ENCODE measurements at places on chromosomes 3 and 15.

DNA sequence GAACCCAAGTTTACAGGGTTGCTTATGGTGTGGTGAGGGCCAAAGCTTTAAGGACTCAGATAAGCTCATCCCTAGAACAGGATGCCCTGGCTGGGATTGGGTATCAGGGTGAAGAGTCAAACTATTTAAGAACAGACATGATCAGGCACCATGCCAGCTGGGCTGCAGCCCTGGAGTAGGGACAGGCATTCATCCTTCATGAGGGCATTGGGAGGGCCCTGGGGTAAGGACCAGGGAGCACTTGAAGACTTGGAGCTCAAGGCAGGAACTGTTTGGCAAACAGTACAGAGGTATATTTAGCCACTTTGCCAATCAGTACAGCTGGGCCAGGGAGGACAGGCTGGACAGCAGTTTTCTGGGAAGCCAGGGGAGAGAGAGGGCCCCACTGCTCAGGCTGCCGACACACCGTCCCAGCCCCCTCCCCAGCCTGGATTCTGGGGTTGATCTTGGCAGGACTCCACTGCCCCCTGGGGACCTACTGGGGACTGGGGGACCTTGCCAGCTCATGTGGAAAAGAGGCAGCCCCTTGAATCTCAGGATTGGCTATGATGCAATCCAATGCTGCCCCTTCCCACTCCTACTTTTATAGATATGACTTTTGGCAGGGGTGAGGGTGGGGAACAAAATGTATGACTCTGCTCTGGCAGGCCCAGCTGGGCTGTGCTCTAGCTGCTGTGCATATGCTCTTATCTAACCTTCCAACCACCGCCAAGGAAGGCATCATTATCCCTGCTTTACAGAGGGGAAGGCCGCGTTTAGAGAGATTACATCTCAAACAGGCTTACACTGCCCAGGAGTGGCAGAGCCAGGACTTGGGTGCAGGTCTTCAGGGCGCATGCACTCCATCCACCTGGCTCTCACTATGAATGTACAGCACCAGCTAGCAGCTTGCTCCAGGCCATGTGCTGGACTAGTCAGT is 2.3 kb downstream of the PLA2G4E start:
- DNase-seq, result peak; percentile 14

- DNase-seq, result no peak
Observed at GRCh38 chr3:8589880-8590556, 54.6 kb downstream of the SSUH2 start.

GRCh38 chr15:50627351-50628055 is 59.1 kb downstream of the TRPM7 start:
- peak; percentile 13 for DNase-seq

- DNase-seq, result peak; percentile 51
Observed at GRCh38 chr3:57555306-57555705, 768 bp upstream of the PDE12 start.

DNA sequence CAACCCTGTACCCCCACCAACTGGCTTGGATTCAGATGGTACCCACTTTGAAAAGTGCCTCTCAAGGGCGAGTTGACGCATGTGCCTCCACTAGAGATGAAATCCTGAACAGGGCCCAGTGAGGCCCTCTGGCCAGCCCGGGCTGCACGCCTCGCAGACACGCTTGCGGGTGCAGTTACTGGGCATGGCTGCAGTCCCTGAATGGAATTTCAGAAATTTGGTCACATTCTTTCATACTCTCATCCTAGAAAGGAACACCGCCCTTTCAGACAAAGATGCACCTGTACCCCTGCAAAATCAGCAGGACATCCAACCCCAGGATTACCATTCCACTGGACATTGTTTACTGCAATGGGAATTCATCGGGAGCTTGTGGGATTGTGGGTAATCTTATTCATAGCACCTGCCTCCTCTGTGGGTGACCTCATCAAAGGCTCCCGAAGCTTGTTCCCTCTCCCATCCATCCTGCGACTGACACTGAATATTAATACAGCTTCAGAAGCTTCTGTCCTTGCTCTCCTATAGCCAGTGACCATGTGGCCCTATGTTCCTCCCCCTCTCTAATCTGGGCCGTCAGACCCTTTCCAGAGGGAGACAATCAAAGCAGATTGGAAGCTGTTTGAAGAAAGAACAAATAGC is 42.5 kb upstream of the TPM1 start:
- no peak for DNase-seq

DNA sequence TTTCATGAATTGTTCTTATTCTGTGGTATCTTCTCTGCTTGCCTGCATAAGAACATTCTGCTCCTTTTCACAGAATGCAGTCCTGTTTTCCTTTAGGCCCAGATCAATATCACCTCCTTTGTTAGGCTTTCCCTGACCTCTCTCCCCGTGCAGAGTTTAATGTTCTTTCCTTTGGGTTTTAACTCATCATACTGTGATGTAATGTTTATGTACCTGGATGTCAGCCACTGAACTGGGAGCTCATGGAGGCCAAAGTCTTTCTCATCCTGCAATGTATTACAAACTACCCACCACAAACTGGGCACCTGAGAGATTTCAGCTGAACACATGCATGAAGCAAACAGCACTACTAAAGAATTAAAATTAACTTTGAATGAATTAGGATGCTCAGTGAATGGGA is 192.8 kb upstream of the RORA start:
- DNase-seq, result no peak

DNA sequence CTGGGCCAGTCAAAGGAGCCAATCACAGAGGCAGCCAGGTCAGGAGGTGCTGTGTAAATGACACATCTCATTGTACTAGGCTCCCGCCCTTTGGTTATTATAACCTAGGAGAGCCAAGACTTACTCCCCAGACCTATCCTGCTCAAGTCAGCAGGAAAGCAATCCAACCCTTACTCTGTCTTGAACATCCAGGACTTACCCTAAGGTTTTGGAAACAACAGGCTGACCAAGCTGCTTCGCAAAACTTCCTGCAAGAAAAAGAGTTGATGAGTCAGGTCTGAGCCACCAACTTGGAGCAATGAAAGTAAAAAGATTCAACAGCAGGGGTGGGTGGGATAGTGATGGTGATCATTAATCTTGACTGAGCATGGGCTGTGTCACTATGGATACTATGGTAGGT is 144.4 kb downstream of the MYLK start:
- no peak for DNase-seq

- no peak for DNase-seq
Observed at GRCh38 chr3:22491344-22491743, 711.8 kb upstream of the UBE2E2 start.

- DNase-seq, result no peak
Observed at GRCh38 chr3:130975251-130975650, 51.4 kb downstream of the ASTE1 start.

DNA sequence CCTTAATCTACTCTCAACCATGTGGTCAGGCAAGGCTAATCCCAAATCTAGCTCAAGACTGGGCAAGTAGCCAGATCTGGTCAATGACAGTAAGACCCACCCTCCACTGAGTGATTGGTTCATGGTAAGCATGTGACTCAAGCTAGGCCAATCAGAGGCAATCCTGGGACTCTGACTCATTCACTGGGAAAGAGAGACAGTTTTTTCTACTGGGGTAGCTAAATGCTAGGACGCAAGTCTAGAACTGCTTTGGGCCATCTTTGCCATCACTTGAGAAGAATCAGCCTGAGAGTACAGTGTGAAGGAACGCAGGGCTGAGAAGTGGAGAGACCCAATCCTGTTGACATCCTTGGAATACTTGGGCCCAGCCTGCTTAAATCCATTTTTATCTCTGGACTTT is 9.4 kb upstream of the RAD18 start:
- peak; percentile 70 for DNase-seq

- no peak for DNase-seq
Observed at GRCh38 chr3:25536521-25537391, 108.7 kb downstream of the RARB start.

GRCh38 chr15:96247621-96248305 is 82.7 kb upstream of the NR2F2 start:
- DNase-seq, result no peak

GRCh38 chr15:40320931-40321371 is 2.5 kb upstream of the INAFM2 start:
- peak; percentile 70 for DNase-seq

DNA sequence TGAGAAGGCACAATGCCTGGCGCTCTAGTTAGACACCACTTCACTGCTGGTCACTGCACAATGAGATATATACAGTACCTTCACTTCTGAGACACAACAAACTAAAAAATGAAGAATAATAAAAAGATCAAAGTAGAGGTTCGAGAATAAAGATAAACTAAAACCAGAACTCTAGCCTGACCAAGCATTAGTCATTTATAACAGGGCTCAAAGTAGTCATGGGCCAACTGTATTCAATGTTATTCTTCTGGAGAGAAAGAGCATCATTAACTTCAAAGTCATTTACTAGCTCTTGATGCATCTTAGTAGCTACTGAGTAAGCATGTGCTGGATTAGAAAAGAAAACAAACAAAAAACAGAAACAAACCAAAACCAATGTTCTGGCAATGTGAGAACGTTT is 145.2 kb downstream of the SSR3 start:
- DNase-seq, result no peak

DNA sequence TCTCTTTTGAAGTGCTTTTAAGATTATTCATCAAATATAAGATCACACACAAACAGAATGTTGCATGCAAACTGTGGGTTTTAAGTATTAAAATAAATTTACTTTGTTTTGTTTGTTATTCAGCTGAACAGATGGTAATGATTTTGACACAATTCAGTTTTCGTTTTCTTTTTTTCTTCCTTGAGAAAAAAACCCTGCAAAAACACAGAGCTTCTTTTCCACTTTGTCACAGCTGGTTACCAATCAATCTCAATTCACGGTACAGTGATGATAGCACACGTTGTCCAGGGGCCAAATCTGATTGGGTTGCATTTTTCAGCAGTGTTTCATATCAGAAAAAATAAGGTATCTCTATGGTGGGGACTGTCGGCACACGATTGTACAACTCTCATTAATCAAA is 473.6 kb downstream of the ROBO2 start:
- DNase-seq, result no peak

- peak; percentile 72 for DNase-seq
Observed at GRCh38 chr3:152444029-152444641, 175.4 kb downstream of the MBNL1 start.

- DNase-seq, result no peak
Observed at GRCh38 chr3:196150481-196150880, 60.7 kb downstream of the ZDHHC19 start.

GRCh38 chr15:58179206-58179605 is 41.0 kb downstream of the AQP9 start:
- DNase-seq, result no peak

- no peak for DNase-seq
Observed at GRCh38 chr3:12818773-12819172, 22.3 kb downstream of the CAND2 start.

GRCh38 chr15:51828621-51829375 is 655 bp upstream of the TMOD3 start:
- DNase-seq, result no peak

DNA sequence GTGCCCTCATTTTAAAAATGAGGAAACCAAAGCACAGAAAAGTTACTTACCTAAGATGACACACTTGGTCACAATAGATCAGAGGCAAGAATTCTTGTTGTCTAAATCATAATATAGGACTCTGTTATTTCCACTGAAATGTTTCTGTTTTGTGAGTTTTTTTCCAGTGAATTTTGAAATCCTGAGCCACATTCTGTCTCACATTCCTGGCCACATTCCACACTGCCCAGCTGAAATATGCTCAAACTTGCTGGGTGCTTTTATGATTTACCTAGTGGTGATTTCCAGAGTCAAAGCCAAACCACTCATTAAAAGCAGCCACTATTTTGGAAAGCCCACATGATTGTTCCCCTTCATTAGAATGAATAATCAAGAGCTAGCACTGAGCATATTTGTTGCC is 82.3 kb upstream of the NPHP3 start:
- no peak for DNase-seq

DNA sequence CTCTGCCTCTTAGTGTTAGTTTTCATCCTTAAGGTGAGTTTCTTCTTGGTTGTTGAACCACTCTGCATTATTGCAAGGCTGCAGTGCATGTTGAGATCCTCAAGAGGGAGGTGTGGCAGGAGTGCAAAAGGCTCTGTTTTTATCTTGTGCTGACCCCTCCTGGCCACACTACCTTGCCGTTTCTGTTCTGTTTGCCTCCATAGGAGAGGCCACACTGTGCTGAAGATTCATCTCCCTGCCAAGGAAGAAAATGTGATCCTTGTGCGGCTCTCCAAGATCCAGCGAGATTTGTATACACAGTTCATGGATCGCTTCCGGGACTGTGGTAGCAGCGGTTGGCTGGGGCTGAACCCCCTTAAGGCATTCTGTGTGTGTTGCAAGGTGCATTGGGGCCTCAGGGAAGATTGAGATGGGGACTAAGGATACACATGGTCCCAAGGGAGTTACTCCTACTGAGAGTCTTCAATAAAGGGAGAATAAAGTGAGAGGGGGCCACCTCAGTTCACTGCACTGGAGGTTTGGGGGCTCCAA is 33.0 kb upstream of the TEX264 start:
- peak; percentile 73 for DNase-seq

DNA sequence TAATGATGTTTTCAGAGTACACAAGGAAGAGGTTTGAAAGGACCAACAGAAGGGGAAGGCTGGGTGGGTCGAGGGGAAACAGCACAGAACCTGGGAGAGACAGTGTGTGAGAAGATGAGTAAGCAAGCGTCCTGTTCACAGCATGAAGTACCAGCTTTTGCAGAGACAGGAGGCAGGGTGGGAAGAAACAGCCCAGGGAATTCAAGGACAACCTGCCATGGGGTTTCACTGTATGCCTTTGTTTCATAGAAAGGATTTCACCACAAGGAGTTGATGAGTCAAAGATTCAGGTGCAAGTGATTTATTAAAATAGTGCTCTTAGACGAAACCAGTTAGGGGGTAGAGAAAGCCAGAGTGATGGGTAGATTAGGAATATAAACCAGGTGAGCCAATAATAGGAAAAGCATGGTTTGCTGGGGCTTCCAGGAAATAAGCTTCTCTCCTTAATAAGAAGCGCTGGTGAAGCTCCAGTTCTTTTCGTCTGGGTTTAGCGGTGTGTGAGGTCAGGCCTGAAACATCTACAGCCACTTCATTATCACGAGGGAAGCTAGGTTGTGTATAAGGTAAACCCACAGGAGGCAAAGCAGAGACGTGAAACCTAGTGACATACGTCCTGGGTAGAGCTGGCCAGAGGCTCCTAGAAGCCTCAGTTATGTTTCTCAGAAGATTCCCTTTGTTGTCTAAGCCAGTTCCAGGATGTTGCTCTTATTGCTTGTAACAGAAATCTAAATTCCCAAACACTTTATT is 3.9 kb downstream of the HHLA2 start:
- DNase-seq, result no peak

DNA sequence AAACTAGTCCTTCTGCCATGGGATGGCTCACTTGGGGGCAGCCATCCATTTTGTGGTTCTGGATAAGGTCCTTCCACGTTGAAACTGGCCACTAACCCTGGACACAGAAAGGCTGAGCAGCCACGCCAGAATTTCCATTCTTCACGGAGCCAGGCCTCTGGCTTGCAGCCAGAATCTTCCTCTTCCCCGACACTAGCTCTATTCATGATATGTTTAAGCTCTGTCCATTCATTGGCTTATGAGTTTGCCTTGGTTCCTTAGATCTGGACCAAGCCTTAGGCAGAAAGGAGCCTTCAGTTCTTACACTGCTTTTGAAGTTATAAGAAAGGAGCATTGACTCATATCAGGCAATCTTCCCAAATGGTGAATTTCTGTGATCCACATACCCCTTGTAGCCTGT is 288.4 kb upstream of the GOLGA6L4 start:
- DNase-seq, result no peak

Data from erythroblast (primary cell).